Frontal cortex (tissue), 4 donors: ENCODE measurements at places on chromosomes 3 and 15.
A peak's percentile ranks its signal among the peaks of the same experiment; 100 is the strongest.

GRCh38 chr3:150090006-150090405 lies 119.3 kb upstream of the PFN2 start:
- DNase-seq = no peak

- no peak for DNase-seq
Observed at GRCh38 chr15:27254055-27254454, 283.1 kb downstream of the GABRG3 start.

DNA sequence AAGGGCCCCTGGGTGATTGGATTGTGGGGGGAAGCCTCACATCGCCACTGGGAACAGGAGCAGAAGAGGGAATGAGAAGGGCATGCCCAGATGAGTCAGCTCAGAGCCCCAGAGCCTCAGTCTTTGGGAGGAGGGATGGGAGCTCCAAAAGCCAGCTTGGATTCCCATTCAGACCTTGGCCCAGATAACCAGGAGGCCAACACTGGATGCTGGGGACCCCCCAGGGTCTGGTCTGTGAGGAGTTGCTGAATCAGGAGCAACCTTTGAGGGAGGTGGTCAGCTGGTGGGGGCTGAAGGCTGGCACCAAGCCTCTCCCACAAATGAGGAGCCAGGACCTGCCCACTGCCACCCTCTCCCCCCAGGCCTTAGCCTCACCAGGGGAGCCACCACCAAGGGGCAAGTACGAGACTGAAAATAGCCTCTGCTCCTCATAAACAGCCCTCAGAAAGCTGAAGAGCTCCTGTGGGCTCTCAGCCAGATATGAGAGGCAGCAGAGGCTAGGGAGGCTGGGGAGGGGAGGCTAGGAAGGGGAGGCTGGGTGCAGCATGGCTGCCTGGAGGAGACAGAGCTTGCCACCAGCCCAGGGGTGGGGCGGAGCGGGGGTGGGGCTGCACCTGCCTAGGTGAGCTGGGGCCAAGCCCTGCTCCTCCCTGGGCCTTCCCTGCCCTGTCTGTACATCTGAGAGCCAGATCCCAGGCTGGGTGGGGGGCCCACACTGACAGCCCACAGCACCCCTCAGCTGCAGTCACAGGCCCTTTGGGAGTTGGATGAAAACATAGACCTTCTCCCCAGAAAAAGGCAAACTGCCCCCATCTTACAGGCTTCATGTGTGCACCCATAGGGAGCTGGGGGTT lies 99.8 kb downstream of the SEC22A start:
- DNase-seq = no peak

- DNase-seq = no peak
Observed at GRCh38 chr3:27571345-27571744, 87.2 kb upstream of the SLC4A7 start.

DNA sequence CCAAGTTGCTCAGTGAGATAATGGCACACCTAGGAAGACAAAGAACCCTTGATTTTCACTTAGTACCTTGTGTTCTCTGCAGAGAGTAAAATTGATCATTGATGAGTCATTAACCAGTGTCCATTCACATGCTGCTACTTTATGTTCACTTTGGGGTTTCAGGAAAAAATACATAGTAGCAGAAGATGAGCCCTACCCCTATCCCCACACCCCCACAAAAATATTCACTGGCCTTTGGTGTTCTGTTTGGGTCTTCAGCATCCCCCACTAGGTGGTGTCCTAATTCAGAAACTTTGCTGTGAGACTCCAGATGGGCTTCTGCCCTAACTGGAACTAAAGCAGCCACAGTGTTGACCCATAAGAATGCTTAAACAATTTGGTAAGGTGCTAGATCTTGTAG lies 178.8 kb downstream of the KLHL25 start:
- DNase-seq = no peak

DNA sequence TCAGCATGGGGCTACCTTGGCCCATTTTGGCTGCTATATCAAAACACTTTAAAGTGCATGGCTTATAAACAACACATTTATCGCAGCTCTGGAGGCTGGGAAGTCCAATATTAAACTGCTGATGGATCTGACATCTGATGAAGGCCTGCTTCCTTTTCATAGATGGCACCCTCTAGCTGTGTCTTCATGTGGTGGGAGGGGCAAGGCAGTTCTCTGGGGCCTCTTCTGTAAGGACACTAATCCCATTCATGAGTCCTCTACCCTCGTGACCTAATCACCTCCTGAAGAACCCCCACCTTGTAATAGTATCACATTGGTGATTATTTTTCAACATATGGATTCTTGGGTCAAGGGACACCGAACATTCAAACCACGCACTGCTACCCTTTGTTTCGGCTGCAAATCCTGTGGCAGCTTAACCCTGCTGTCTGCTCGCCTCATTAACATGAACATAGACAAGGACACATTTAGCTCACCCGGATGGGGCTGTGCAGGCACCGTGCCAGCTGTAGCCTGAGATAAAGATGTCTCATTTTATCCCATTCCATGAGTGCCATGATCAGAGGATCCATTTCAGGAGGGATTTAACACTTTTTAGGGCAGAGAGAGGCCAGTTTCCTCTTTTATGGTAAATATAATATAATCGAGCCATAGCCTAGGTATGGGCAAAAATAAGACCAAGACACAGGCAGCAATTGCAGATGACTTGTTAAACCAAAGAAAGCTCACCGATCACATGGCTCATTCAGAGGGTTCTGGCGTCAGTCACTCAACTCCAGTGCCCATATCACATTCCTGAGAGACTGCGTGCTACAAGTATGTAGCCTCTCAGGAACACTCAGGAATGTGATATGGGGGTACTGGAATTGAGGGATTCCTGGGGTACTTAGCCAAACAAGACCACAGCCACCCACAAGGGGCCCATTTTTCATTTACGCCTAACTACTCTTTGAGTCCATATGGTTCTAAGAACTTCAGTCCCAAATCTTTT lies 251.1 kb upstream of the ST8SIA2 start:
- no peak for DNase-seq

- no peak for DNase-seq
Observed at GRCh38 chr15:44676676-44677075, 13.2 kb upstream of the SPG11 start.

- no peak for DNase-seq
Observed at GRCh38 chr15:77975332-77976094, 102.0 kb downstream of the TBC1D2B start.

DNA sequence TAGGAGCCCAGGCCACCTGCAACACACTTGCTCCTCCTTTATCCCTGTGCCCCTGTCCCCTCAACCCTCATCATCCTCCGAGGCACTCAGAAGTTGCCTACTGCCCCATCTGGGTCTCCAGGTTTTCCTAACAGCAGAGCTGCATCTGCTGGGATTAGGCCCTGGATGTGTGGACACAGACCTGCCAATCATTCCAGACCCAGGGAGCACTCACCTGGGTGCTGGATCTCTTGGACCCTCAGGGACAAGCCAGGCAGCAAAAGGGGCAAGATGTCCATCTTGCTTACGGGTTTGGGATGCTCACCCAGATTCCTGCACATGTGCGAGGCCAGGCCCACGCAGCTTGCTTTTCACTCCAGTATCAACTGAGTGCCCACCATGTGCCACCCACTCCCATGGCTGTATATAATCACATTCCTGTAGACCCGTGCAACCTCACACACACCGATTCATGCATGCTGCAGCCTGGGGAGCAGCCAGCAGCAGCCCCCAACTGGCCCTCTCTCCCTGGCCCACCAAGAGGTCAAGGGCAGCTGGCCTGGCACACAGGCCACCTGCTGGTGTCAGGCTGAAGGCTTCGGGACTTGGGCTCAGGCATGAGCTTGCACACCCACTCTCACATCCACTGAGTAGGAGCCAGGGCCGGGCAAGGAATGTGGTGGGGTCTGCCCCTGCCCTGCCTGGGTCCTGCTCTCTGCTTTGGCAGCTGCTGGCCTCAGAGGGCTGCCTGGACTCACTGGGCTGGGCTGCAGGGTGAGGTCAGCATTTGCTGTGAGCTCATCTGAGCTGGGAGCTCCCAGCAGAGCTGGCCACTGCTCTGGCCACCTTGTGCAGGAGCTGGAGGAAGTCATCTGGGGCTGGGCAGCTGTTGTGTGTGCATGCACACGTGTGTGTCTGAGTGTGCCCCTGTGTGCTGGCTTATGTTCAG lies 14.9 kb downstream of the PRKCD start:
- DNase-seq = no peak

GRCh38 chr3:71805199-71805598 lies 20.3 kb upstream of the PROK2 start:
- no peak for DNase-seq

- no peak for DNase-seq
Observed at GRCh38 chr3:170792471-170792870, 77.5 kb downstream of the RPL22L1 start.

GRCh38 chr15:62164396-62165103 lies 535 bp downstream of the C2CD4B start:
- peak; percentile 17 for DNase-seq

DNA sequence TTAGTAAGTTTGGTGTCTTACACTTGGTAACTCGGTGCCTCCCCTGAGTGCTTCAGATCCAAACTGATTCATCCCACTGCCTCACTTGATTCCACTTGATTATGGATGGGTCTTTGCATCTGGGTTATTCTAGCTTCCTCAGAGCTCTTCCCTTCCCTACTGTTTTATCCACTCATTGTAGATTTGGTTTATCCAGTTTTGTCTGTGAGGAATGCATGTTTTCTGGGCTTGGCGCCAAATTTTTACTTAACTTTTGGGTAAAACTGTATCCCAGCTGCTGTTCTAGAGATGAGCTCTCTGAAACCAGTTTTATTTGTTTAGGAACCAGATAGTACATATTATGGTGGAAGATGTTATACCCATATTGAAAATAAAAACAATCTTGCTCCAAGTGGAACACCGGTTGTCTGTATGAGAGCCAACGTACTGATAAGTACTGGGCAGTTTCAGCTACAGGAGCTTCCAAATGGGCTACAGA lies 20.9 kb downstream of the RAD54L2 start:
- DNase-seq = no peak

DNA sequence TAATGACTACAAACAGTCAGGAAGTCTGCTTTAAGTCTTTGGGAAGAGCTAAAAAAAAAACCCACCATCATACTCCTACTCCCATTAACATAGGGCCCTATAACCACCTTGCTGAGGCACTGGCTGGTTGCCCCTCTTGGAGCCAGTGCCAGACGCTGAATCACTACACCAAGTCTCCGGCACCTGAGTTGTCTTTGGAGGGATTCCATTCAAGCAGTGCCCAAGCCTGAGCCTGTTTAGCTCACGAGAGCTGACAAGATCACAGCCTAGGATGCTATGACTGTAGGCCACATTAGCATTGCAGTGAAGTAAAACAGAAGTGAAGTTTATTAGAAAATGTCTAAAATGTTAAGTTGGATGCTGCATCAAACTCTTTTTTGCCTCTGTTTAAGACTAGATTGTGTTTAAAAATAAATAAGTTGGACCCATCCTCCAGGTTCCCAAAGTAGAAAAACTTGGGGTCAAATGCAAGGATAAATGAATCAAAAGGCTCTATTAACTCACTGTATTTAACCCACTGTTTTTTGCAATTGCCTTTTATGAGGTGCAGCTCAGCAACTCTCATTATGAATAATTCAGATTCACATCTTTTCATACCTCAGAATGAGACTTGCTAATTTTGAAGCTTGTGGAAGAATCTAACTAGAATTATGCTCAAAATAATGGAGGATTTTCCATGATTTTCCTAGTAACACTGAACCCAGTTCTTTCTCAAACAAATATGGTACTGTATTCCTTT lies 461.9 kb downstream of the FOXP1 start:
- no peak for DNase-seq
